HAP-1 (cell line): ENCODE measurements at places on chromosomes 1 and 21.
A peak's percentile ranks its signal among the peaks of the same experiment; 100 is the strongest.

- DNase-seq: no peak
Observed at GRCh38 chr1:153509036-153509435, 26.8 kb downstream of the S100A6 start.

- no peak for DNase-seq
Observed at GRCh38 chr1:116825207-116825719, 71.0 kb downstream of the CD2 start.

DNA sequence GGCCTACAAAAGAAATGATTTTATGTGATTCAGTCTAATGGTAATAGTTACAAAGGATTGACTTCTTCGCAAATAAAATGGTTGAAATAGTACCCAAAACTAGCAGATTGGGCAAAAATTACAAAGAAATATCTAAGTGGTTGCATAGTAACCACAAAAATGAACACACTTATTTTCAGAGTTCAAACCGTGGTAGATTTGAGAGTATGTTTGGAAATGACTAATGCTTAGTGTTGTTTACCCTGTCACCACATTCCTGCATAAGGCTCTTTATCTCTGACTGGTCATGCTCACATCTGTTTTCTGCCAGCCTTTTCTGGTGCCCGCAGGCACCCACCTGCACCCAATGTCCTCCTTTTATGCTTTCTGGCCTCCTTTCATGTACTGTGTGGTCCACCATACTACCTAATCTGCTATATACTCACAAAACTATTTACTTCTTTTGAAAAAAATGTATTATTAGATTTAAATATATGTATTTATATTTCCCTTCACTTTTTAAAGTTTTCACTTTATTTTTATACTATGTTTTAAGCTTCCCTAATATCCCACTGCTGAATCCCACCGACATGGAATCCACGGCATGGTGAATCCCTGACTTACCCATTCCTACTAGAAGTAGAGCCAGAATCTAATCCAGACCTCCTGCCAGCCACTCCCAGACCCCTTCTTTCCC is 30.3 kb downstream of the PTPRC start:
- DNase-seq: no peak

DNA sequence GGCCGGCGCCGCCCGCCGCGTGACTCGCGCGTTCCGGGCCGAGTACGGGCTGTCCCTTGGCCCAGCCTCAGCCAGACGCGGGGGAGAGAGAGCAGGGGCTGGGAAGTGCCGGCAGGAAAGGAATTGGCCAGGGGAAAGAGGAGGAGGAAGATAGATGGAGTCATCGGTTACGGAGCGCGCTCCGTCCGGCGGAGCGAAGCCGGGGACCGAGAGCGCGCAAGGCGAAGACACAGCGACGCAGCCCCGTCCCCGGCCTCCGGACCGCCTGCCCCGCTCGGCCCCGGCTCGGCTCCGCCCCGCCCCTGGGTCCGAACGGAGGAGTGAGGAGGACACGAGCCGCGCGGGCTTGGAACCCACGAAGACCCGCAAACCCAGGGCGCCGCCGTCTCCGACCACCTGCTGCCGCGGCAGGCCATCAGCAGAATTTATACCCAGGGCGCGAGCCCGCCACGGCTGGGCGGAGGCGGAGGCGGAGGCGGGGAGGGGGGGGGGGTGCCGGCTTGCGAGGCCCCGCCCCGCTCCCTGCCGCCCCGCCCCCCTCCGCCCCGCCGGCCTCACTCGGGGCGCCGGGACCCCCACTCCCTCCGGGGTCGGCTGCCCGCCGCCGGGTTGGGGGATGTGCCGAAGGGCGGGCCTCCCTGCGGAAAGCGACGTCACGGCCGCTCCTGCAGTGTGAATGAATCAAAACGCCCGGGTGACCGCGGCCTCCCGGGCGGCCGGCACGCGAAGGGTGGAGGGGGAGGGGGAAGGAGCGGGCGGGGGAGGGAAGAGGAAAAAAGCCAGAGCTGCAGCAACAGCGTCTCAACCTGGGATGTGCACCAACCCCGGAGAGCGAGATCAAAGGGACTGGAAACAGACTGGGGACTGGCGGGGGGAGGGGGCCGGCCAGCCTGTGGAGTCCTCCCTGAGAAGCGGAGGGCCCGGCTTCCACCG is at the start of gene LHX4:
TSS of gene LHX4 (plus strand) at position 782 of the 933 bp plus-strand sequence. CDS start 266 bp downstream, outside the sequence.
- peak; percentile 89 for DNase-seq

- DNase-seq: no peak
Observed at GRCh38 chr1:62613325-62613727, 16.0 kb downstream of the ANGPTL3 start.

GRCh38 chr1:31736675-31737074 is 27.5 kb downstream of the ADGRB2 start:
- no peak for DNase-seq
